Lower lobe of right lung (tissue), 2 donors: ENCODE measurements at places on chromosomes 3 and 15. TPM values are rescaled to one million over a fixed set of nuclear protein-coding genes. Genes with fewer than 3 reads are reported as not detected.

The LRIG1 gene
- 54.2 TPM for total RNA-seq

The ASB14 gene
- total RNA-seq, result 0.50 TPM

GRCh38 chr3:186609247-186609868 lies 3.5 kb upstream of the AHSG start:
- DNase-seq, result no peak

DNA sequence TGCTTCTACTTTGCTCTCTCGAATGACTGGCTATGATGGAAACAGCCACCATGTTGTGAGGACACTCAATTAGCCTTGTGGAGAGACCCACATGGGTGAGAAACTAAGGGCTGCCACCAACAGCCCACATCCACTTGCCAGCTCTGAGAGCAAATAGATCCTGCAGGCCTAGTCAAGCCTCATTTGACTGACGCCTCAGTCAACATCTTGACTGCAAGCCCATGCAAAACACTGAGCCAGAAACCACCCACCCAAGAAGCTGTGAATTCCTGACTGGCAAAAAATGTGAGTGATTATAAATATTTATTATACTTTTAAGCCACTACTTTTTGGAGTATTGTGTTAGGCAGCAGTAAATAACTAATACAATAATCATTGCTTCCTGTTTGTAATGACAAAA lies 58.4 kb downstream of the NOX5 start:
- DNase-seq, result no peak

DNA sequence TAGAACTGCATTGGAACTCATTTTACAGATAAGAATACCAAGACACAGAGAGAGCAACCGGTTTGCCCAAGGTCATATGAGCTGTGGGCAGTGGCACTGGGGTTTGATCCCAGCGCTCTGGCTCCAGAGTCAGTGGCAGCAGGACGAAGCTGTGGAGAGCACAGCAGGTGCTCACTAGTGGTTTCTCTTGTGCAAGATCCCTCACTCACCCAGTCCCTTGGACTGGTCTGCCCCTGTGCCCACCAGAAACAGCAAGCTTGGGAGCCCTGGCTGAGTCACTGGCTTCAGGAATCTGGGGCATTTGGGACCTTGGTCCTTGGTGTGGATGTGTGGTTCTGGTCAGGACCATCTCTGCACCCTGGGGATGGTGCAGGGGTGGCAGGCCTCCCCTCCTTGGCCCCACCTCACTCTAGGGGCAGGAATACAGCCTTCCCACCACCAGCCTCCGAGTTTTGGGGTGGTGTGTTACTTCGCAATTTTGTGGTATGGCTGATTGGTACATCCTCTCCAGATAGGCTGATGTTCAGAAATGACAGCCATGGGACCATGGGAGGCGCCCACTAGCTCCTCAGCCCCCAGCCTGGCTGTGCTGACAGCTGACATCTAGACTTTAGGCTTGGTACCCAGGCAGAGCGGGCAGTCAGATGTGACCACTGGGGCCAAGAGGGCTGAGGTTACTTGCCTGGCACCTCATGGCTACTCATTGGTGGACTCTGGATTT lies 104.6 kb downstream of the LSM3 start:
- DNase-seq, result no peak

DNA sequence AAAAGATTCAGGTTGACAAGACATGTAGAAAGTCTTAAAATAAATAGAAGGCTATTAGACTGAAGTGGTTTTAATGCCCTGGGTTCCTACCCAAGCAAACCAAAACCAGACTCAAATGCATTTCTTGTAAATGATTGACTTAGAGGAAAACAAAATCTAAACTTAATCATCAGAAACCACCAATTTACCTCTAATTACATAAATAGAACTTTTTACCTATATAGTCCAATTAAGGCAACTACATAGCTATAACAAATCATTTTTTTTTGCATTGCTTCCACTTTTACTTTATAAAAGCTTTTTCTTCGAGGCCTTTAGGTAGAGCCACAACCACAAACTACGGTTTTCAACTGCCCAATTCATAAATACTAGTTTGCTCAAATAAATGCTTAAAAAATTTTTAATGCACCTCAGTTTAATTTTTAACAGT lies 231.3 kb upstream of the ARHGEF26 start:
- DNase-seq, result no peak

GRCh38 chr15:41774882-41775417 lies 666 bp downstream of the MAPKBP1 start:
- DNase-seq, result no peak

GRCh38 chr3:133479895-133480669 lies 80.2 kb downstream of the BFSP2 start:
- DNase-seq, result no peak
